Endothelial cell of umbilical vein (primary cell): ENCODE measurements at places on chromosomes 1 and 21. TPM values are rescaled to one million over a fixed set of nuclear protein-coding genes. Genes with fewer than 3 reads are reported as not detected.

- H3K36me3 ChIP-seq: no peaks in the 10 kb centered on the region
- no peak overlapping the region for H3K4me3 ChIP-seq
- H3K27me3 ChIP-seq: no peaks in the 10 kb centered on the region
- H3K4me1 ChIP-seq: peaks cover 65% of the 10 kb centered on the region
- H3K27ac ChIP-seq: no peak overlapping the region
- DNase-seq: no peak
Measured at GRCh38 chr1:58901008-58901407, 117.2 kb upstream of the JUN start.

DNA sequence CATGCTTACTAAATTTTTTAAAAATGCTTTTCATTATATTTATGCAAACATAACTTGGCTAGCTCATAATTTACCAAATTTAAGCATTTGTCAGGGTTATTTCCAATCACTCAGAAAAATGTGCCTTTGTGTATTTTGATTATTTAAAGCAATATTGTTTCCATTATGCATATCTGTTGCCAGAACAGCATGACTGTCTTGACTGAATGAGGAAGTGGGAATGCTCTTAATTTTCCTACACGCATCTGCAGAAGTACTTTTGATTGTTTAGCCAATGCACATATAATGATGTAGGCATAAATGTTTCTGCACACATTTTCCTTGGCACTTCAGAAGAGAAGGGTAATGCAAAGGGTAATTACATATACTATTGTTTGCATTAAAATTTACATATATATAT is 92.5 kb upstream of the ADGRL2 start:
- no peak overlapping the region for H3K27ac ChIP-seq
- H3K4me1 ChIP-seq: peaks cover 35% of the 10 kb centered on the region
- DNase-seq: no peak
- no peak overlapping the region for H3K4me3 ChIP-seq
- no peaks in the 10 kb centered on the region for H3K27me3 ChIP-seq

DNA sequence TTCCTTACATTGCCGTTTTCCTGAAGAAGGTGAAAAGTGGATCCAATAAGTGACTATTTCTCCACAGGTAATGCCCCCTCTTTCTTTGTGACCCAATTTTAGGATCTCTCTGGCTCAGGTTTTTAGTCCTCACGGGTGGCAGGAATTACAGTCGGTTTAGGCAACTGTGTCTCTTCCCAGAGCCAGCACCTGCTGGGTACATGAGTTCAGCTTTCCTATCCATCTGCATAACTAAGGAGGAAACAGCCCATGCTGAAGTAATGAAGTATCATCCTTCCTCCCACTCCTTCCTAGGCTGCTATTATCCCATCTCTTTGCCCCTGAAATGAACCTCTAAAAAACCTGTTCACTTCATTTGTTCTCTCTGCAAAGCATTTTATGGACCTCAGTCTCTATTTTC is 544.6 kb downstream of the NEGR1 start:
- no peak overlapping the region for H3K4me3 ChIP-seq
- no peaks in the 10 kb centered on the region for H3K4me1 ChIP-seq
- no peak for DNase-seq
- H3K36me3 ChIP-seq: no peaks in the 10 kb centered on the region

The CGN gene
- 0.73 and 1.2 TPM in 2 replicates for total RNA-seq

The PLEKHG5 gene
- 56.9 and 68.3 TPM in 2 replicates for total RNA-seq

GRCh38 chr1:53166366-53166765 is 23.9 kb upstream of the SLC1A7 start:
- no peaks in the 10 kb centered on the region for H3K4me1 ChIP-seq
- H3K4me3 ChIP-seq: no peak overlapping the region
- peaks cover 14% of the 10 kb centered on the region for H3K27me3 ChIP-seq
- H3K36me3 ChIP-seq: no peaks in the 10 kb centered on the region
- no peak for DNase-seq

DNA sequence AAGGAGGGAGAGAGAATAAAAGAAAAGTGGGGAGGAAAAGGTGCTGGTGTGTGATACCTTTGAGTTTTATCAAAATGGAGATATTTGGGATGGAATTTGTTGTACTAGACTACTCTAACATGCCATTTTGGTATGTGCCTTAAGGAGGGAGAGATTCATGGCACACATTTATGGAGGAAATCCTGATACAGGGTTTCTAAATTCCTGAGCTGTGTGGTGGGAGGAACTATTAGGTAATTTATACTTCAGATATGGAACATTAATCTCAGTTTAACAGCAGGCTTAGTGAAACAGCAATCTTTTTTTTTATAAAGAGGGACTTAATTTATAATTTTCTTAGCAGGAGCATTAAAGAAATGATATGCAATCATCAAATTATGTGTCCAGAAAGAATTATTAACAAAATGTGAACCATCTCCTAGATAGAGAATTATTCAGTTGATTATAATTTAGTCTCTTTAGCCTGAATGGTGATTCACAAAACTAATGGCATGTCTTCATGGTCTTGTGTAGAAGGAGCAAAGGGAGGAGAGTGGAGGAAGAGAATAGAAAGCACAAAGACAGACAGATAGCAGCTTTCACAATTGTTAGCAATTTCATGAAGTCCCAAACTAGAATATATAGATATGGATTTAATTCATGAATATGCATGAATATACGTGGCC is 301.6 kb downstream of the HLX start:
- H3K27ac ChIP-seq: no peak overlapping the region
- DNase-seq: no peak
- H3K36me3 ChIP-seq: no peaks in the 10 kb centered on the region
- H3K4me1 ChIP-seq: no peaks in the 10 kb centered on the region

The NUAK2 gene
- total RNA-seq: 2.3 and 2.5 TPM in 2 replicates

GRCh38 chr1:242447689-242448088 is 76.8 kb downstream of the PLD5 start:
- DNase-seq: no peak
- H3K4me3 ChIP-seq: no peak overlapping the region
- H3K27me3 ChIP-seq: no peaks in the 10 kb centered on the region
- H3K27ac ChIP-seq: no peak overlapping the region
